Central memory CD4-positive, alpha-beta T cell (primary cell): ENCODE measurements at places on chromosomes 16 and 17.

GRCh38 chr17:57327176-57327970 lies 71.0 kb downstream of the MSI2 start:
- no peak for DNase-seq

- DNase-seq: no peak
Observed at GRCh38 chr16:10618710-10619209, 38.4 kb upstream of the EMP2 start.

- no peak for DNase-seq
Observed at GRCh38 chr16:51532551-51532950, 381.5 kb upstream of the SALL1 start.

- DNase-seq: no peak
Observed at GRCh38 chr16:969508-970385, 1.0 kb downstream of the LMF1 start.

GRCh38 chr17:78637643-78638420 lies 60.6 kb upstream of the DNAH17 start:
- DNase-seq: no peak

GRCh38 chr17:57559226-57559625 lies 185.9 kb downstream of the CCDC182 start:
- no peak for DNase-seq

GRCh38 chr17:81454473-81454872 lies 58.1 kb downstream of the ACTG1 start:
- DNase-seq: no peak

DNA sequence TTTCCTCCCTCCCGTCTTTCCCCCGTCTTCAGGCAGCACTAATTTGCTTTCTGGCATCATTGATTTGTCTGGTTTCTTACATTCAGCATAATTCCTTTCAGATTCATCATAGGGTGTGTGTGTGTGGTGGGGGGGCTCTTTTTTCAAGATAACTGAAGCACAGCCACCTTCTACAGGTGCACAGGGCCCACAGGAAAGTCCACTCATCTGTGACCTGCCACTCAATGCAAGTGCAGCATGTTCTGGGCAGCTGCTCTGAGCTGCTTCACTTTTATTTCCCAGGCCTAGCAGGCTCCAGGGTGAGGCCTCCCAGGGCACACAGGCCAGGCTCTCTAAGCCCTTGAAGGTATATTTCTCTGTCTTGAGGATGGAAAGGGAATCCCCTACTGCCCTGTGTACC lies 35.2 kb upstream of the MYH10 start:
- DNase-seq: no peak

DNA sequence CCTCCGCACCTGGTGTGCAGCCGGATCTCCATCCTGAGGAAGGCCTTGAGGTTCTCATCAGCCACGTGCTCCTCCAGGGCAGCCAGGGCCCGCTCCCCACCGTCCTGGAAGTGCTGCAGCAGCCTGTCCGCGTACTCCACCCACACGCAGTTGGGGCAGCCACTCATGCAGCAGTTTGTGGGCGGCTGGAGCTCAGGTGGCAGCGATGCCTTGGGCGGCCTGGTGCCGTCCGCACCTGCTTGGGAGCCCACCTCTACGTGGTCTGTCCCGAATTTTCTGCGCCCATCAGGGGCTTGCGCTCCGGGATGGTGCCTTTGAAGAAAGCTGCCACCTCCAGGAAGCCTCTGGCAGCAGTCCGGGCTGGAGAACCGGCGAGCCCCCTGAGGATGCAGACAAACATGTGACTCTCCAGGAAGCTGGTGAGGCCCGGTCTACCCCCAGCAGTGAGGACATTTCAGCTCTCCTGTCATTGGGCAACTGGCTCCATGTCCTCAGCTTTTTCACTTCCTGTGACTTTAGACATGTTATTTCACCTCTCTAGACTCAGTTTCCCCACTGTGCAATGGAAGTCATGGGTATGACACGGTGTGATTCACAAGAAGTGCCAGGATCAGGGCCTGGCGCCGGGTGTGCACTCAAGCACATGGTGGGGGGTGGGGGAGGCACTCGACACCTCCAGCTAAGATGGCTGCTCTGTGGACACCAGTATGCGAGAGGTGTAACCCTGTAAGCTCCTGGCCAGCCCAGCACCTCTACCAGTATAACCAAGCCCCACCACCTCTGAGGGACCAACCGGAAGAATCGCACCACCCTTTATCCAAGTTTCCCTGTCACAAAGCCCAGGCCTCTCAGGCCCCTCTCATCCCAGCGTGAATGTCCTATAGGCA lies 957 bp downstream of the OXLD1 start:
- DNase-seq: peak; percentile 28

- DNase-seq: no peak
Observed at GRCh38 chr17:57152967-57153528, 68.0 kb downstream of the AKAP1 start.

GRCh38 chr17:14959106-14959648 lies 305.9 kb downstream of the PMP22 start:
- DNase-seq: no peak

GRCh38 chr16:50457423-50457822 lies 88.6 kb upstream of the BRD7 start:
- DNase-seq: no peak

DNA sequence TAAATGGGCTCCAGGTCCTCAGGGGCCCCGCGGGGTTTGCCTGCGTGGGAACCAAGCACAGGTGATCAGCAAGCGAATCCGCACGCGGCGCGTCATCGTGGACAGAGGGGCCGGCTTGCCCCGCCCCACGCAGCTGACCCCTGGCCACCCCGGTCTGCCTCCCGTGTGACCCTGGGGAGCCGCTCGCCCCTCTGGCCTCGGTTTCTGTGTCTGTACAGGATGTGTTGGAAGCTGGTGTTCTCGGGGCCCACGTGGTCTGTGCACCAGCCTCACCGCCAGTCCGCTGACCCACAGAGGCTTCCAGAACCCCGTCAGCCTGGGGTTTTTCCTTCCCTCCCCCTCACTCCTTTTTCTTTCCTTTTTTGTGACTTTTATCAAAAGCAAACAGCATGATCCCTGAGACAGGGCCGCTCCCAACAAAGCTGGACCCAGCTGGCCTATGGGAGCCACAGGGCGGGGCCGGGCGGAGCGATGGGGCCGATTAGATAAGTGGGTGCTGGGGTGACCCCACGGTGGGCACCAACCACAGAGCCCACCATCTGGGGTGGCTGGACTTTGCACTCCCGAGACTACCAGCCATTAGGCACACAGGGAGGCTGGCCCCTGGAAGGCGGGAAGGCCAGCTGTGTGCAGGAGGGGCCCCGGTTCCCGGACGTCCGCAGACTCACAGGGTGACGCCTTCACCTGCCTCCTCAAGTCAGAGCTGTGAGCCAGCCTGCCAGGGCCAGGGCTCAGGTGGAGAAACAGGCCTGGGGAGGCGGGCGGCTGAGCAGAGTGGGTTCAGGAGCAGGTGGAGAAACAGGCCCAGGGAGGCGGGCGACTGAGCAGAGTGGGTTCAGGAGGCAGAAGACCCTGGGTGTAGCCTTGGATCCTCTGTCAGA lies 56.0 kb downstream of the ZFPM1 start:
- DNase-seq: no peak

DNA sequence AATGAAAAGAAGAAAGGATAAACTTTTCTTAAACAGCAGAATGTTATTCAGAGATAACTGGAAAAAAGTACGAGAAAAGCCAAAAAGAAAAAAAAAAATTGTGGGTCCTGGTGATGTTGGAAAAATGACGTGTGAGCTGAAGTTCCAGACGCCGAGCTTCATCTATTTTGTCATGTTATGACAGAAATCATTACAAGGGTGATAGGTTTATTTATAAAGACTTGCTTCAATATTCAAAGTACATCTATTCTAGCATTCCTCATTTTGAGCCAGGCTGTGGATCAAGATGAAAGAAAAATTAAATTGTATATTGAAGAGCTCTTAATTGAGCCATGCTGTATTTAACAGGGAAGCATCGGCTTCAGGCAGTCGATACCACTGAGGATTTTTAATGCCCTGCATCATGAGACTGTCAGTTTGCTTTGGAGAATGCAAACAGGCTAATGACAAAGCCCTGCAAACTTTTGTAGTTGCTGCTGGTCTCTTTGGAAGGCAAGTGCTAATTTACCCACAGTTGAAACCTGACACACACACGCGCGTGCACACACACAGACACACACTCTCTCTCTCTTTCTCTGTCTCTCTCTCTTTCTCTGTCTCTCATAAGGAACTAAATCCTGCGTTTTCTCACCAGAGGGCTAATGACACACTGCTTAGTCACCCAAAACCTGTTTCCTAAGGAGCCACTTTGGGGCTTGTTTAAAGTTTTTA lies 110.7 kb downstream of the WWOX start:
- DNase-seq: no peak

DNA sequence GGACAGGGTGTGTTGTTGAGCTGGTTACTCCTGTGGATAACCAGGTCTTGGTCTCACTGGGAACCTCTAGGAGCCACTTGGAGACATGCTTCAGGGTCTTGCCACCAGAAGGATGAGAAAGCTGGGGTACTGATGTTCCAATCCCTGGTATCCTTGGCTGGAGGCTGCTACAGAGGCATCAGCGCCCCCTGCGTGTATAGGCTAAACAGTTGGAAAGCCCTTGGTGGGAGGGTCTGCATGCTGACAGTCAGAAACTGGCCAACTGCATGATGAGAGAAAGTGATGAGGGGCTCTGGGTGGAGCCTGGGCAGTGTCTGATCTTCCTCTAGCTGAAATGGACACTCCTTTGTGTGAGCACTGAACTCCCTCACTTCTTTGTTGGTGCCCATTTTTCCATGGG lies 536.9 kb downstream of the XYLT1 start:
- no peak for DNase-seq

DNA sequence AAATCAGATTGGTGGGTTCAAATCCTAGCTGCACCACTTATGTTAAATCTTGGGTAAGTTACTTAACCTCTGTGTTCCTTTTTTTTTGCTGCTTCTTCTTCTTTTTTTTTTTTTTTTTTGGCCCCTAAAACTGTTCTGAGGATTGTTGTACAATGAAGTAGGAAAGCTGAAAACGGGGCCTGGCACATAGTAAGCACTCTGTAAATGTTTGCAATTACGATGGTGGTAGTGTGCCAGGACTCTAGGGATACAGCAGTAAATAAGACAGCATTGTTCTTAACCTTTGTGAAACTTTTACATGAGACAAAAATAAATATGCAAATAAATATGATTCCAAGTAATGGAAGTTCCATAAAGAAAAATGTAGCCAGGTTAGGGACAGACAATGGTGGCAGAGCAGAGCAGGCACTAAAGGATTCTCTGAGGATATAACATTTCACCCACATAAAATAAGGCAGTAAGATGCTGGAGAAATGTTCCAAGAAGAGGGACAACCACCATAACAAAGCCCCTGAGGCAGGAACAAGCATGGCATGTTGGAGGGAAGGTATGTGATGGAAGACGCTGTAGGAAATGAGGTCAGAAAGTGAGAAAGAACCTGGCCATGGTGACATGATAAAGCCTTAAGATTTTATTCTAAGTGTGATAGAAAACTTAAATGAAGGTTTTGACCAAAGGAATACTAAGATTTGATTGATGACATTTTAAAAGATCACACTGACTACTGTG lies 127.3 kb downstream of the NLK start:
- no peak for DNase-seq

DNA sequence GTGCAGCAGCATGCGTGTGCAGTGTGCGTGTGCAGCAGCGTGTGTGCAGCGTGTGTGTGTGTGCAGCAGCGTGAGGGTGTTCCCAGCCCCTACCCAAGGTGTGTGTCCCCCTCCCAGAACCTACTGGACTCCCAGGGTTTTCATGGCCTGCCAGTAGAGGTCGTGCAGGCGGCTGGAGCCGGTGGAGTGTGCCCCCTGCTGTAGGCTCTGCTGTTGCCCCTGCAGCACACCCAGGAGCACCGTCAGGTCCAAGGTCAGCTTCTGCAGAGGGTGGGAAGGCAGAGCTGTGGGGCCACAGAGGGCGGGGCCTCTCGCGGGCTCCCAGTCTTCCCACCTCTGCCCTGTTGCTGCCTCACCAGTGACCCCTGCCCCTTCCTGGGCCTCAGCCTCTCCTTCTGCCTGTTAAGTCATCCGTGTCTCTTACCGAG lies 14.9 kb downstream of the MYBBP1A start:
- DNase-seq: no peak

DNA sequence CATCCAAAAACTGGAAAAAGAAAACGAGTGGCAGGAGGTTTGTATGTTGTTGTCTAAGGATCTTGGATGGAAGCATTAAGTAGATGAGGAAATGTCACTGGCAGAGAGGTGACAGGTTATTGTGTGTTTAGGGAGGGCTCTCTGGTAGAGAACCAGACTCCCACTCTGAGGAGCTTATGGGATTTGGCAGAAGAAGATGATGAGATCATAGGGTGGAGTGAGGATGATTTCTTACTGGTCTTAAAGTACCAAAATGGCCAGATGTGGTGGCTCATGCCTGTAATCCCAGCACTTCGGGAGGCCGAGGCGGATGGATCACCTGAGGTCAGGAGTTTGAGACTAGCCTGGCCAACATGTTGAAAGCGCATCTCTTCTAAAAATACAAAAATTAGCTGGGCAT lies 9.0 kb downstream of the WWOX start:
- no peak for DNase-seq

DNA sequence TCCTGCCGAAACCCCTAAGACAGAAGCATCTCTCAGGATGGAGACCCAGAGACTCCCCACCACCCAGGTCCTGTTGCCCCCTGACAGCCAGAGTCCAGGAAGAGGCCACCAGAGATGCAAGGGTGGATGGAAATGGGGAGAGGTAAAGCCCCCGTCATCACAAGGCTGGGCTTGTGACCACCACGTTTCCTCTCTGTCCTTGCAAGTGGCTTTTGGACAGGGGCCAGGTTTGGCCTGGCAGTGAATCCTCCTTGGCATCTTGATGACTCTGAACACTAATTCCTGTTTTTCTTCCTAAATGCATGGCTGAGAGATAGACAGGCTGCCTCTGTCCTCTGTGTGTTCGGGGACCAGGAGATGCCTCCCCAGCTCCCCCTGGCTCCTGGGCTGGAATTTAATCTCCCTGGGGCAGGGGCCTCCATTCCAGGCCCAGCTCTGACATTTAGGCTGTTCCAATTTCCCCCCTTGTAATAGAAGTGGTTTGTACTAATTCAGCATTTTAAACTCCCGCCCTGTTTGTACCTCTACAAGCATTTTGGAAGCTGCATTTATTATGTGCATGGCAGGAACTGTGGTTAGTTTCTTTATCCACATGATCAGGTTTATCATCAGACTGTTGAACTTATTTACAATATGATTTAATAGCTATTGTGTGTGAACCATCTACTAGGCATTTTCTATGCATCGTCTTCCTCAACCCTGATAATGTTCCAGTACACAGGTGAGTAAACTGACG lies 116.1 kb upstream of the IRX6 start:
- no peak for DNase-seq

DNA sequence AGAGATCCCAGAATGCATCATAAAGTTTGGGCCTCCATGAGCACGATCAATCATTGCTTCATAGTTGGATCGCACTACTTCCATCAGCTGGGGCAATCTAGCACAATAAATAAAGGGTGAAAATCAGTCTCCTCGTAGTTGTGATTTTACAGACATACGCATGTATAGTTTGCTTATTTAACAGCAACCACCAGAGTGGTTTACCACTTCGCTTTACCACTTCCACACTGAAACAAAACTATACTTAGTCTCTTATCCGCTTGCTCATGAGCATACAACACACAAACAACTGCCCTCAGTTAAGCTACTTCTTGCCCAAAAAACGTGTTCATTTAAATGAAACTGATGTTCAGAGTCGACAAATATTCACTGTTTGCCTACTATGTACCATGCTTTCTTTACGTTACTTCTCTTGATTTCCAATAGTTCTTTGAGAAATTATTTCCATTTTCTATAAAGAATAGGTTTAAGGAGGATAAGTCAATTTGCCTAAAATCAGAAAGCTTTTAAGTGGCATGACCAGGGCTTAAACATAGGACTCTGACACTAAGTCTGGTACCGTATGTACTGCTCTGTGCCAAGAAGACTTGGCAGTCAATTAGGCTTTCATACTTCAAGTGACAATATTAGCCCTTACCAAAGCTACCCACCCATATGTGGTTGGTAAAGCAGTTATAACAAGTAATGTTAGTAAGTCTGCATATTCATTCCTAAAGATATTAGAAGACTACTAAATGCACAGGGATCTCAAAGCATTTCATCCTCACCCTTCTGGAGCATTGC lies 22.0 kb downstream of the SETD6 start:
- no peak for DNase-seq
